Activated T-cell treated with anti-CD3 and anti-CD28 coated beads for 24 hours (primary cell): ENCODE measurements at places on chromosomes 11 and 22.

DNA sequence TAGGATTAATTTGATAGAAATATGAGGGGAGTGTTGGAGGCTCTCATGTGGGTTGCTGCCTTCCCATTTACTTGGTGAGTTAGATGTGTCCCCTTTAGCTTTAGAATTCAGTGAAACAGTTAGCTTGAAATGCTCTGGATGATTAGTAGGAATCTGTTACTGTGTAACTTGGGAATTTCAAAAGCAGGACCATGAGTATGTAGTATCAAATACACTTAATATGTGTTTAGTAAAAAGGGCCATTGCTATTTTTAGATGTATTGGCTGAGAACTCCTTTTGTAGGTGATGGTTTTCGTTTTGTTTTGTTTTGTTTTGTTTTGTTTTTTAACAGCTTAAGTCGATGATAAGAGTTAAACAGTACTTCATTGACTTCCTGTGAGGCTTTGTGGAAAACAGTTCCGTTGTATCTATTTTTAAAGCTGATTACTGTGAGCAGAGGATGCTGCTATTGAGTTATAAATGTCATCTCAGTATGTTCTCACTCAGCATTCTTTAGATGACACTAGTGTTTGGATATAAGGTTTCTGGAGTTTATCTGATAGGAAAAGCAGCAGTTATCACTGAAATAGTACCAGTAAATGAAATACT lies 53.5 kb downstream of the MCAM start:
- no peak for DNase-seq

DNA sequence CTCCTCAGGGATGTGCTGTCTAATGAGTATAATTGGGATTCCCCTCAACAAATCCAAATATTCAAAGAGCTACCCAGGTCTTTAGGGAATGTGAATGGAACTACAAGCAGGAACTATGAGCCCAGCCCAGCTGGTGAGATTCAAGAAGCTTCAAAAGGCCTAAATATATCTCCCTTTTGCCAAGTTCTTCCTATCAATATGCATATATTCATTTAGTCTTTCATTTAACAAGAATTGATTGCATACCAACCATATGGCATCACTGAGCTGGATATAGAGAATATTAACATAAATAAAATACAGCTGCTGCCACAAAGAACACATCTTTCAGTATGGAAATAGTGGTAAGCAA lies 58.9 kb upstream of the PRSS23 start:
- DNase-seq = no peak

GRCh38 chr11:2681408-2682145 lies 18.2 kb downstream of the KCNQ1OT1 start:
- no peak for DNase-seq

GRCh38 chr22:36860017-36860416 lies 789 bp upstream of the NCF4 start:
- DNase-seq = no peak

GRCh38 chr11:83612891-83613766 lies 327.0 kb upstream of the CCDC90B start:
- DNase-seq = no peak

DNA sequence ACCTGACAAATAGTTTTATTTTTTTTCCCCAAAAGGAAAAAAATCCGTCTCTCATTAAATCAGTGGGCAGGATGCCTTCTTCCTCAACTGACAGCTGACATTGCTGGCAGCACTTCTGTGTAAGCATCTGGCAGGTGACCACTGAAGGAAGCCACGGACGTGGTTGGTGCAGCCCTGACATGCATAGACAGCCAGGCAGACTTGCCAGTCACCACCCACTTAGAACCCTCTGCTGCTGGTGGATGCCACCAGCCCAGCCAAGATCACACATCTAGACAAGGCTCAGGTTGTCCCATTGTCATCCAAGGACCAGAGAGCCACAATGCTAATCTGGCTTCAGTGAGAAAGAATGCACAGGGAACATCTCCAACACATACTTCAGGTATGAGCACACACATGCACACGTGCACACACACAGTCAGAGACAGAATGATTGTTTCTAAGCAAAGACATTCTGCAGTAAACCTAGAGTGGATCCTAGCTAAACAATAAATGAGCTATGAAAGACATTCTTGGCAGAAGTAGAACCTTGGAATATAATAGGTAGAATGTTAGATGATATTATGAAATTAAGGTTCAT lies 49.8 kb upstream of the BMAL1 start:
- no peak for DNase-seq

- no peak for DNase-seq
Observed at GRCh38 chr22:48705917-48706605, 1121.6 kb downstream of the BRD1 start.
